A549 treated with Hydrocortisone at 1 μM for 4 hours (cell line): ENCODE measurements at places on chromosomes 12 and 14. TPM values are rescaled to one million over a fixed set of nuclear protein-coding genes. Genes with fewer than 3 reads are reported as not detected.

The SLC39A5 gene
- total RNA-seq = not detected in 5 replicates

The LHX5 gene
- 0.02 TPM in 1 of 5 replicates, not detected in the others for total RNA-seq

The ASCL1 gene
- total RNA-seq = 0.03 TPM in 1 of 5 replicates, not detected in the others

The ADCY6 gene
- total RNA-seq = 9.9 to 14.6 TPM (median 12.8 TPM) in 5 replicates

The LTBP2 gene
- 7.6 to 12.4 TPM (median 10.8 TPM) in 5 replicates for total RNA-seq

The GLIPR1L1 gene
- not detected in 5 replicates for total RNA-seq

The APOF gene
- total RNA-seq = not detected in 5 replicates

The GEMIN2 gene
- 20.5 to 35.3 TPM (median 24.8 TPM) in 5 replicates for total RNA-seq

The NAP1L1 gene
- 603 to 700 TPM (median 644 TPM) in 5 replicates for total RNA-seq

The TMEM30B gene
- total RNA-seq = 0.18 to 0.39 TPM (median 0.25 TPM) in 5 replicates
